CD14-positive monocyte (primary cell): ENCODE measurements at places on chromosomes 1 and 21.

- DNase-seq = no peak
Observed at GRCh38 chr1:159699653-159700052, 14.7 kb downstream of the CRP start.

DNA sequence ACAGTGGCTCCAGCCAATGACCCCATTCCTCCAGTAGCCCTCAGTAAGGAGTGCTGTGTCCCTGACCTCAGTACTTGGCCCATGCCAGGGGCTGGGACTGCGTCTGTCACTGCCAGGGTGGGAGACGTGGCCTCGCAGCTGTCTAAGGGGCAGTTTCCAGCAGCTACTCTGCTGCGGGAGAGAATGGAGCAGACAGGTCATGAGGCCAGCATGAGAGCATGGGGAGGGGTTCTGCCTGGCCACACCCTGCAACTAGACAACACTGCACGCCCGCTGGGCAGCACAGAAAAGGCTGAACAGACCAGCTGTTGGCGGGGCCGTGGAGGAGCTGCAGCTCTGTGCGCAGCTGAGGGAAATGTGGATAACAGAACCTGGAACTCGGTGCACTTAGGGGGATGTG, 91.6 kb upstream of the COL6A1 start:
- no peak for DNase-seq

- DNase-seq = no peak
Observed at GRCh38 chr1:41499591-41499990, 15.1 kb upstream of the EDN2 start.

GRCh38 chr1:27364696-27365371, 1.9 kb downstream of the MAP3K6 start:
- no peak for DNase-seq

- peak; percentile 6 for DNase-seq
Observed at GRCh38 chr1:99661780-99662179, 15.9 kb downstream of the PALMD start.

DNA sequence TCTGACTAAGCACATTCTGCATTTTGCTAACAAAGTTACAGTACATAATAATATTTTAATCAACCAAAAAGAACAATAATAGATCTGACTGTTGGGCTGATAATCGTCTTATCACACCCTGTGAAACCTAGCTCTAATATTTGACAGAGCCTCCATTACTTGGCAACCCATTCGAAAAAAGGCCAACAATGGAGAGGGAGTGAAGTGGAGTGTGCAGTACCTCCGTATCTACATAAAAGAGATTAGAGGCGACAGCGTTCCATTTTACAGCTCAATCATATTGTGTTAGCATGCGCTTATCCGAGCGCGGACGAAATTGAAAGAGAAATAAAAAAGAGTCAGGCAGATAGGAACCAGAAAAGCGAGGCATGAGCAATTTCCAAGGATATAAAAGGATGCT, 137.3 kb upstream of the USH2A start:
- DNase-seq = no peak

DNA sequence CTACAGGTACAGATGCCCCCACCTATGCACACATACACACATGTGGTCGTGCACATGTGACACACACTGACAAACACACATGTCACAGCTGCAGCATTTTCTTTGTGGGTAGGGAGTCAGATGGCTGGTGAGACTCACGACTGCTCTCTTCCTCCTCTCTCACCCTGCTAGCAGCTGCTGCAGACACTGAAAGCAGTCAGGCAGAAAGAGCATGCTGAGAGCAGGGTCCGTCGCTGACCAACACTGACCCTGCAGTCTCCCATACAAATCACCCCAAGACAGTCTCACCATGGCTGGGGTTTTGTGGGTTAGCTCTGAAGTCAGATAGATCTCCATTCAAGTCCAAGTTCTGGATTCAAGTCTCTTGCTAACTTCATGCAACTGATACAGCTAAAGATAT, 188.3 kb downstream of the ASTN1 start:
- no peak for DNase-seq

GRCh38 chr1:49046305-49046704, 269.6 kb upstream of the BEND5 start:
- no peak for DNase-seq

- no peak for DNase-seq
Observed at GRCh38 chr1:202348005-202348508, 442 bp upstream of the PPP1R12B start.

DNA sequence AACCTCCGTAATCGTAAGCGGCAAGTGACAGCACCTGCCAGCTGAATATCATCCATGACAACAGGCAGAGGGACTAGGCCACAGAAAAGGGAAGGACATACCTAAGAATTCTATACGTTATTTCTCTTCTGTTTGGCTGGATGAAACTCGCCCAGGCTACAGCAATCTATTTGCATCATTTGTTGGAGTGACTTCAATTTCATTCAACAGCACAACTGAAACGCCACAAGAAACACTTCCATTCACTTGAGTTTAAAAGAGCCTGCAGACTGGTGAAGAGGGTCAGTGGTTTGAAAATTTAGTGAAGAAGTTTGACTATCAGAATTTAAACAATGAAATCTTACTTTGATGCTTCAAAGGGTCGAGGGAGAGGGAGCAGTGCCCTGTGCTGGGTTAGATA, 378.7 kb downstream of the LMO4 start:
- no peak for DNase-seq

DNA sequence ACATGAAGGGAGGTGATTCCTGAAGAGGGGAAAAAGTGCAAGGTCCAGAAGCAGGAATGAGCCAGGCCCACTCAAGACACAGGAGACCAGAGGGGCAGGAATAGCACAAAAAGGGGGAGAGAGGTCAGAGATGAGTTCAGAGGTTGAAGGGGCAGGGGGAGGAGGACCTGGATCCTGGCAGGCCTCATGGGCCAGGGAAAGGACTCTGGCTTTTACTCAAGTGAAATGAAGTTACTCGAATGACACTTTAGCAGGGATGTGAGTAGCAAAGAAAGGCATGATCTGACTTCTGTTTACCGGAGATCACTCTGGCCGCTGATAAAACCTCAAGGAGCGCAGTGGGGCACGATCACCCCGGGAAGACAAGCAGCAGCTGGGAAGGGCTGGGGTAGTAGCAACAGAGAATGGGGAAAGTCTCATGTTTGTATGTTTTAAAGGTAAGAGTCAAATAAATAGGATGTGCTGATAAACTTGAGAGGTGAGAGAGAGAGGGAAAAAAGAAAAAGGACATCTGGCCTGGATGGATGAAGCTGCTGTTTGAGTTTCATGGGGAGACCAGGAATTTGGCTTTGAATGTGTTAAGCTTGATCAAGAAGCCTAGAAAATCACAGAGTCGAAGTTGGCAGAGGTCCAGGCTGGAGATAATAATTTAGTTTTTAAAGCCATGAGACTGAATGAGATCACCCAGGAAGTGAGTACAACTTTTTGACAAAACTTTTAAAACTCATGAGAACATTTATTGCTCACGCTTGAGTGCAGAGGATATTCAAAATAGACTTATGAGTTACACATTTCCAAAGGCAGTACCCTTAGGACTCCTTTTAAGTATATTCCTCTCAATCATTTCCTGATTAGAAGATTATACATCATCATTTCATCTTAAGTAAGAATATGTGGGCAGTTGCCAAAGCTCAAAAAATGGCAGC, 156.0 kb downstream of the RERE start:
- DNase-seq = peak; percentile 43

DNA sequence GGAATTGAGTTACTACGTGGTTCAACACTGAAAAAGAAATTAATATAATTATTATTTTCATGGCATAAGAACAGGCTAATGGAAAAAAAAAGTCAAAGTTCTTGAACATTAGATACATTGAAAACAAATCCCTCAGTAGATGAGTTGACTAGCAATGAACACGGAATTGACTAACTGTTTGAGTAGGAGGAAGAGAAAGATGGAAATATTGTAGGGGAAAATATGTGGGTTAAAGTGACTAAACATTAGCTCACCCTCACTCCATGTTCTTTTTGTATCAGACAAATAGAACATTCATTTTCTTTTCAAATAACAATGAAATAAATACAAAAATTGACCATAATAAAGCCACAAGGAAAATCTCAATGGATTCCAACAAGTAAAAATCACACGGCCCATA, 84.3 kb downstream of the KCNK2 start:
- DNase-seq = no peak

DNA sequence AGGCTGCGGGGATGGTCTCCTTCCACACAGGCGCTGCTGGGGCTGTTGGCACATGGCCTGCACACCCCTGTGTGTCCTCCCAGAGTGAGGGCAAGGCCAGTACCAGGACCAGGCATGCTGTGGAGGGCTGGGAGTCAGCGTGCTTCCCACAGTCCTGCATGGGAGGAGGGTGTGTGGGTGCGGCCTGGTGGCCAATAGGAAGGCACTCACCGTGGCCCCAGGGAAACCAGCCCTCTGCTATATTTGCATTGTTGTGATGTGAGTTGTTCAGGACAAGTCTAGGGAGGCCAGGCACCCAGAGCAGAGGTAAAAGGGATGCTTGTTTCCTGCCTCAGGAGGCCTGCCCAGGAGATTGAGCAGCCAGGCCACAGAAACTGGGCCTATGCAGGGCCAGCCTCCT, 59.5 kb downstream of the S100B start:
- DNase-seq = no peak

DNA sequence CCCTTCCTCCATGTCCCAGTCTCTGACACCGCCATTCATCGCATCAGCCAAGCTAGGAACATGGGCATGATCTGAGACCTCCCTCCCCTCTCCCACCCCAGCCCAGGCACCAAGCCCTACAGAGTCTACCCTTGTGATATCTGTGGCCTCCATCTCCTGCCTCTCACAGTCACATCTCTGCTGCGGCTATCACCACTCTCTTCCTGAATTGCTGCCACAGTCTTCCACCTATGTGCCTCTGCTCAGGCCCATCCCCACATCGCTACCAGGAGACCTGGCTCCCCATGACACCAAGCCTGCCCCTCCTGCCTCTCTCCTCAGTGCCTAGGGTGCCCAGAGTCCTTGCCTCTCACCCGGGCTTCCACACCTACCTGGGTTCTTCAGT, 82.7 kb upstream of the BCAR3 start:
- no peak for DNase-seq

- peak; percentile 30 for DNase-seq
Observed at GRCh38 chr1:65459397-65459768, 38.9 kb downstream of the LEPR start.

DNA sequence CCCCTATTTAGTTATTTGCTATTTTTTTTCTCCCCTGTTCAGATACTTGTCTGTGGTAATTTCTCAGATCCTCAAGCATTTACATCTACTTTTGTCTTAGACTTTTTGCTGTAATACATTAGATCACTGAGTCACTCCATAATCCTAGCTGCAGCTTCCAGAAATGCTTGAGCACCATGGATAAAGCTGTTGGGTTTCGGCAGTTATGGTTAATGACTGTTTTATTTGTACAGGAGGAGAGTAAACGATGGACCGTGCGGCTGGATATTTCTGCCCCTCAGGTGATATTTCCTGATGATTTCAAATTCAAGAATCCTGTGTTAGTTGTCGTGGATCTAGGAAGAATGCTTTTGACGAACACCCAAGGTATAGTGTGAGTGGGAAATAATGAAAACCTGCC, 42.9 kb downstream of the VPS13D start:
- DNase-seq = no peak

GRCh38 chr21:16590641-16591292, 861.0 kb downstream of the USP25 start:
- DNase-seq = no peak

- DNase-seq = no peak
Observed at GRCh38 chr1:156643778-156644092, 1.8 kb downstream of the BCAN start.
